ENCODE measurements at places on chromosomes 1 and 21. TPM values are rescaled to one million over a fixed set of nuclear protein-coding genes. Genes with fewer than 3 reads are reported as not detected.

PTGER3 gene
- polyA plus RNA-seq = 55.9 TPM

NES gene
- 156 TPM for polyA plus RNA-seq

ATP6V0B gene
- polyA plus RNA-seq = 139 TPM

UBL4B gene
- not detected for polyA plus RNA-seq

C8A gene
- polyA plus RNA-seq = not detected

GPR153 gene
- 7.2 TPM for polyA plus RNA-seq

BARHL2 gene
- not detected for polyA plus RNA-seq

BCL2L15 gene
- 0.90 TPM for polyA plus RNA-seq

USH2A gene
- 0.52 TPM for polyA plus RNA-seq

CBS gene
- 48.3 TPM for polyA plus RNA-seq

CD5L gene
- polyA plus RNA-seq = not detected

LCE1B gene
- polyA plus RNA-seq = not detected

CA6 gene
- not detected for polyA plus RNA-seq

HAO2 gene
- polyA plus RNA-seq = 106 TPM

S100A12 gene
- 2.3 TPM for polyA plus RNA-seq

All from right renal pelvis (tissue), 4 donors.